ENCODE measurements at places on chromosomes 6 and 20. TPM values are rescaled to one million over a fixed set of nuclear protein-coding genes. Genes with fewer than 3 reads are reported as not detected.

- no peak for DNase-seq
- H3K27ac ChIP-seq = no peak overlapping the region
- no peaks in the 10 kb centered on the region for H3K4me1 ChIP-seq
- H3K4me3 ChIP-seq = no peak overlapping the region
- no peaks in the 10 kb centered on the region for H3K36me3 ChIP-seq
Observed at GRCh38 chr20:6769903-6770785, 2.7 kb downstream of the BMP2 start.

The MOCS3 gene
- total RNA-seq = 5.1 TPM

DNA sequence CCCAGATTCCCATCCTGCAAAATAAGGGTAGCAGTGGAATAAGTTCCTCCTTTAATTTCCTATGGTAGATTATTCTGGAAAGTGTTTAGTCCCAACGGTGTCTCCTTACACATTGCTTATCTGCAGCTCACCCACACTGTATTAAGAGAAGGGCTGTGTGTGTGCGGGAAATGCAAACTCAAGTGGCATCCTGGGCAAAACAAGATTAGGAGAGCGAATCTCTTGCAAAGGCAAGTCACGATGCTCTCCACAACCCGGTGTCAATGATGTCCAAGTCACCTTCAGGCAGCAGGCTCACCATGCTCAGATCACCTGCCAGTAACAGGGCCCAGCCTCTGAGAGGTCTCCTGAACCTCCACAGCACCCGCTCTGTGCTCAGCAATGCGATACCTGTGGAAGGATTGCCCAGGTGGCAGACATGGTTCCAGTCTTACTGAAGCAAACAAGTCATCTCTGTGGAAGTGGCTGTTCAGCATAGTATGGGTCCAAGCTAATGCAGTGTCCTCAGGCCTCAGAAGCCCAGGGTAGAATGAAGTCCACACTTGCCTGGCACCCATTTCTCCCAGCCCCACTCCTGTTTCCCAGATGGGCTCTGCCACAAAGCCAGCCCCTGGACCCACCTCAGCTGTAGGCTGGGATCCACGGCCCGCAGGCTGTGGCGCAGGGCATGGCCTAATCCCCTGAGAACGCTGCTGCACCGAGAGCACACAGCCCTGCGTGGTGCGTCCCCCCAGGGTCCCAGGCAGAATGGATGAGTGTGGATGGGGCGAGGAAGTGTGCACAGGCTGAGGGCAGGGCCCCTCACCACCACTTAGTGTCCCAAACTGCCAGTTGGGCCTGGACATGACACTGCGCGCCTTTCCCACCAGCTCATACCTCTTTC is 101.2 kb downstream of the PXDC1 start:
- no peak overlapping the region for H3K27ac ChIP-seq
- H3K27me3 ChIP-seq = no peaks in the 10 kb centered on the region
- H3K4me3 ChIP-seq = no peak overlapping the region
- DNase-seq = no peak
- no peaks in the 10 kb centered on the region for H3K4me1 ChIP-seq

The RAMACL gene
- 0.25 TPM for total RNA-seq

GRCh38 chr6:2035046-2035445 is 210.4 kb downstream of the GMDS start:
- DNase-seq = no peak
- H3K27ac ChIP-seq = no peak overlapping the region
- peaks cover 7% of the 10 kb centered on the region for H3K27me3 ChIP-seq
- peaks cover 2% of the 10 kb centered on the region for H3K36me3 ChIP-seq

- H3K36me3 ChIP-seq = peaks cover 7% of the 10 kb centered on the region
- H3K4me3 ChIP-seq = no peak overlapping the region
- no peak overlapping the region for H3K27ac ChIP-seq
- no peaks in the 10 kb centered on the region for H3K27me3 ChIP-seq
- peaks cover 23% of the 10 kb centered on the region for H3K4me1 ChIP-seq
- no peak for DNase-seq
Observed at GRCh38 chr6:73395875-73396274, 1.2 kb downstream of the DDX43 start.

The PSMA7 gene
- 306 TPM for total RNA-seq

Data from activated CD4-positive, alpha-beta T cell treated with anti-CD3 and anti-CD28 coated beads, Interleukin-2, amount 10 ng/mL, durations not matched to agents 7 days and 5 days (primary cell).